Activated naive CD4-positive, alpha-beta T cell (primary cell): ENCODE measurements at places on chromosomes 3 and 15.

GRCh38 chr3:134998158-134998557 lies 203.1 kb downstream of the EPHB1 start:
- no peak for DNase-seq

GRCh38 chr3:97102641-97103040 lies 288.2 kb downstream of the EPHA6 start:
- DNase-seq = no peak

- no peak for DNase-seq
These were observed 406.8 kb downstream of the MCTP2 start for GRCh38 chr15:94638183-94638582.

GRCh38 chr3:52783211-52783555 lies 5.8 kb downstream of the ITIH1 start:
- no peak for DNase-seq

DNA sequence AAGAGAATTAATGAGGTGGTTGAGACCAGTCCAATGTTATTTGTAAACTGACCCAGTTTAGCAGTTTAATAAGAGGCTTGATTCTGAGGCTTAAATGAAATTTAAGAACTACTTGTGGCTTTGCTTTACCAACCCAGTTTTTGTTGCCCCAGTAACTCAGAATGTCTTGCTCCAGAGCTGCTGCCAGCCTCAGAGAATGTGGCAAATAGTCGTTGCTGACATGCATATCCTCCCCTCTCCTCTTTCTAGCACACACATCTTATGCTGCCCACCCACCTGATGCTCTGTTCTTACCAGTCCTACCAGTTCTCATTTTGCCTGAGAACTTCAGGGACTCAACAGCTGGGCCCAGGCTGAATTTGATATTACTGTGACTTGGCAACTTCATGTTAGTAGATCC lies 92.4 kb upstream of the TSC22D2 start:
- no peak for DNase-seq
